ENCODE measurements at places on chromosomes 3 and 15. TPM values are rescaled to one million over a fixed set of nuclear protein-coding genes. Genes with fewer than 3 reads are reported as not detected.
A peak's percentile ranks its signal among the peaks of the same experiment; 100 is the strongest.

GRCh38 chr3:150317469-150317868 is 90.6 kb upstream of the TSC22D2 start:
- DNase-seq = no peak

DNA sequence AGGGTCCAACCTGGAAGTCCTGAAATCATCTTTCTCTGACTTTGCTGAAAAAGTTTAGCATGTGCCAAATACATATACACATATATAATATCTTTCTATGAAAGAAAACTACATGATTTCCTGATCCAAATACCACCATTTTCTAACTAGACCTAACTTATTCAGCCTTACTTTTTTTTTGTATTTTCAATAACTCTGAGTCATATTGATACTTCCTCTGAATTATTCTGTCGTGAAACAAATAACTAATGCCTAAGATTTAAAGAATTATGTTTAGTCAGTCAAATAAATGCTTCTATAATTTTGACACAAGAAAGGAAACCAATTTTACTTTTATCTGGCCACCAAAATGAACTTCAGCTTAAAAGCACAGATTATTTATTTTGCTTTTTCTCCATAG is 760.2 kb upstream of the GBE1 start:
- DNase-seq = no peak

GRCh38 chr15:31469786-31470525 is 143.3 kb downstream of the KLF13 start:
- no peak for DNase-seq

GRCh38 chr3:154786724-154787123 is 293.4 kb upstream of the MME start:
- peak; percentile 35 for DNase-seq

DNA sequence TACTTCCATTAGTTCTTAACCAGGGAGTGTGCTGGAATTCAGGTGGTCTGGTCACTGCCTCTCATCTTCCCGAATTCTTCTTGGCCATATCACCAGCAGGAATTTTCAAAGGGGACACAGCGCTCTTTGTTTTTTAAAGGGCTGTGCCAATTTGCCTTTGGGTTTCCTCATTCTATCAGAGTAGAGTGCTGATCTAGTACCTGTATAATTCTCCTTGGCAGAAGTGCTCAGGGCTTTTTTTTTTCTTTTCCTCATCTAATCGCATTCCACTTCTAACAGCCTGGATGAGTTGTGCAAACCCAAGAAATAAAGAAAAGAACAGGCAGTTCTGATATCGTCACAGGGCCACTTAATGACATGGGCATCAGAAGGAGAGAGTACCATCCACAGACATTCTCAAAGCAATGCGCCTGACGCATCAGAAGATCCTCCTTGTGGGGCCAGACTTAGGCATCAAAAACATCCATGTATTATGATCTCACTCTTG is 121.0 kb downstream of the ASB7 start:
- no peak for DNase-seq

- DNase-seq = no peak
Measured at GRCh38 chr3:124177071-124177470, 185.1 kb upstream of the ROPN1 start.

DNA sequence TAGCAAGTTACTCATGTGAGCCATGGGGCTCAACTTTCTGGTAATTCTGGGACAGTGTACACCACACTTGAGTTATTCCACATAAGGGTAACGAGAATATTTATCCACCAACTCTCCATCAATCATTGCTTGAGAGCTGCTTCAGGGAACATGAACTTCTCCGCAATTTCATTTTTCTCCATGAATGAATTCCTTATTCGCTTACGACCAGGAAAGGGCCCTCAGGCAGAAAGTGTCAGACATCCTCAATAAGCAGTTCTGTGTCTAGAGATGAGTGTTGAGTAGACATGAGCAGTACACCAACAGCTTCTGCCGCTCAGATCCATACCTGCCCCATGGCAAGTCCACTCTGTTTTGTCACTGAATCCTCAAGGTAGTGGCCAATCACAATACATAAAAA is 24.8 kb upstream of the IQCF2 start:
- no peak for DNase-seq

DNA sequence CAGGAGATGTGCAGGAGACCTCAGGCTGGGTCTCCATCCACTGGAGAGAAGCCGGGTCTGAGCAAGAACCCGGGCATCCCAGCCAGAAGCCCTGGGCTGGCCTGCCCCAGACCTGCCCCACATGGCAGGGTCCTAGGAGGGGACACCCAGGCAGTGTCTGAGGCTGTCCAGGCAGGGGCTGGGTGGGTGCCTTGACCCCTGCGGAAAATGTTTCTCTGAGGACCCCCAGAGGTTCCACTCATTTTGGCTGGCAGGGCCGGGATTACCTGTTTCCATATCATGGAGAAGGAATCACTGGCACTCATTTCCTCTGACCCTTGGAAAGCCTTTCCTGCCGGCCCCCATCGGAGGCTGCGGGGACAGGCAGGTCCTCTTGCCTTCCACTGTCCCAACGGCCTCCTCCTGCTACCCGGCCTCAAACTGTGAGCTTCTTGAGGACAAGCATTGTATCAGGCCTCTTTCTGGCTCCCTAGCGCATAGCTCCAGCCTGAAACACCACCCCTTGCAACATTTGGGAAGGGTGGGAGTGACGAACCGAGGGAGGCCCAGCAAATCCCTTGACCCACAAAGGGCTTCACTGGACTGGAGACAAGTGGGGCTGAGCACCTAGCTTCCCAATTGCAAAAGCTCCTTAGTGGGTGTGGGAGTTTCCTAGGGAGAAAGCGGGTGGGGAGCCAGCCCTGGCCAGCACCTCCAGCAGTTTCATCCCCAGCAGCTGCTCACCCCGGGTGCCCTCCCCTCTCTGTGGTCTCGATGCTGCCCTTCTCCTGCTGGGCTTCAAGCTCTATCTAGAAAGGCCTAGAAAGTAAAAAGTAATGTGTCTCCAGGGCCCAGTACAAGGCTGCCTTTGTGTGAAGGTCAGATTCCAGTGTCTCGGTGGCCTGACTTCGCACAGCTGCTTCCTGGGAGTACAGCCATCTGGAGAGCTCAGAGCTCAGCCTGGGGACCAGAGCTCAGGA is 29.7 kb downstream of the ACSBG1 start:
- DNase-seq = peak; percentile 66

- DNase-seq = no peak
Measured at GRCh38 chr3:189001559-189001958, 170.2 kb upstream of the TPRG1 start.

DNA sequence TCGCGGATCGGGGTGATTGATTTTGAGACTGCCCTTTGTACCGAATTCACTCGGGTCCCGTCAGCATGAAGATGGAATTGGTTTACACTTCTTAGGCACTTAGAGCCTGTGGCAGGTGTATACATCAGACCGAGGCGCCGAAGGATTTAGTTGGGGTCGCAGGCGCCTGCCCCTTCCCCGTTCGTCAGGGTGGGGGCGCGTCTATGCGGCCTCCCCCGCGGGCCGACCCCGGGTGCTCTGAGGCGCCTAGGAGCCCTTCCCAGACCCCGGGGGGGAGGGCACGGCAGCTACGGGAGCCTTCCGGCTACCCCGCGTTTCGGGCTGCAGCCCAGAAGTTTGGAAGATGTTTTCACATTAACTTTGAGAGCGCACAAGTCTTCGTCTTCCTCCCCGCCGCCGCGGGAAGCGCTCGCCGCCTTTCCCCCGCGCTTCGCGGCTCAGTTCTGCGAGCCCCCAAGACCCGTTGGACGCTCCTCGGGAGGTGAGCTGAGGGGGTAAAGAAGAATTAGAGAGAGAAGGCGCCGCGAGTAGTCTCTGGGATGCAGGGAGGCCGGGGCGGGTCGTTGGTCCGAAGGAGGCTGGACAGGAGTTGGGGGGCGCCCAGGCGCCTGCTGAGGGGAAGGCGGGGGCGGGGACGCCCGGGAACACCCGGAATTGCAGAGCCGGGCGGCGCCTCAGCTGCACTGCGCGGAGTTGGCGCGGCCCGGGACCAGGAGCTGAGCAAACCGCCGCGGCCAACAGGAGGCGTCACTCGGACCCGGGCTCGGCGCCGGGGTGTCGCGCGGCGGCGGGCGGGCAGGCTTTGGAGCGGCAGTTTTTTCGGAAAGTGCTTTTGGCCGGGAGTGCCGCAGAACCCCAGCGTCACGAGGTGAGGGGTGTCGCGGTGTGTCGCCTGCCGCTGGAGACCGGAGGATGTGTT is 780 bp downstream of the TIPARP start:
- DNase-seq = peak; percentile 56

- no peak for DNase-seq
Measured at GRCh38 chr3:64129581-64129980, 95.7 kb downstream of the PRICKLE2 start.

DNA sequence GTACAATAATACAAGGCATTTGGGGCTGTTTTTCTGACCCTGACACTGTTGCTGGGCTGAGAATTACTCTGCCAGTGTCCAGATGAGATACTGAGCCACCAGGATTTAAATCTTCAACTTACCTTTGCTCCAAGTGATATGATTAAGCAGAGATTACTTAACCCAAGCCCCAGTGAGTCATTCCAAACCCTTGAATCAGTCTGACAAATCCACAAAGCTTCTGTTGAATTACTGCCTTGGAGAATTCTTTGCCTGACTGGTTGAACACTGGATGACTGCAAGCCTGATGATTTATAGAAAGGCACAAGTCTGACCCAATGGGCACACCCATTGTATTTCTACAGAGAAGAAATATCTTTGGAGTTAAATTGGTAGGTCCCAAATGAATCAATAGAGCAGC is 88.2 kb upstream of the TSC22D2 start:
- no peak for DNase-seq

DNA sequence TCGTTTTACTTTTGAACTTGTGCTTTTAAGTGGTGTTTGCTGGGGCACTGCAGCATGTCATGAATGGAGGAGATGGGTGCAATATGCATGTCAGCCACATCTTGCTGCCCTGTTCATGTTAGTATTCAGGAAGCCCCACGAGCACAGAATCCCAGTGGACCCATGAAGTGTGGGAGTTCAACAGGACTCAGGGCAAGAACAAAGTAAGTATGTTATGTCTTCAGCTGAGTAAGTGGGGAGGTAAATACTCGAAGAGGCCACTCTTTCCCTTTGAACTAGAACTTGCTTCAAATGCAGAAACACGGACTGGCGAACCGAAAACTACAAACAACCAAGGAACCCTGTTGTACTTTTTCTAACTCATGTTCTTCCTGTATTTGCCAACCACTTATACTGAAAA is 23.4 kb downstream of the SOX14 start:
- DNase-seq = no peak

- DNase-seq = peak; percentile 83
Measured at GRCh38 chr3:178320456-178321351, 215.5 kb upstream of the KCNMB2 start.

- DNase-seq = peak; percentile 27
Measured at GRCh38 chr3:151085889-151086483, 522 bp downstream of the MED12L start.

DNA sequence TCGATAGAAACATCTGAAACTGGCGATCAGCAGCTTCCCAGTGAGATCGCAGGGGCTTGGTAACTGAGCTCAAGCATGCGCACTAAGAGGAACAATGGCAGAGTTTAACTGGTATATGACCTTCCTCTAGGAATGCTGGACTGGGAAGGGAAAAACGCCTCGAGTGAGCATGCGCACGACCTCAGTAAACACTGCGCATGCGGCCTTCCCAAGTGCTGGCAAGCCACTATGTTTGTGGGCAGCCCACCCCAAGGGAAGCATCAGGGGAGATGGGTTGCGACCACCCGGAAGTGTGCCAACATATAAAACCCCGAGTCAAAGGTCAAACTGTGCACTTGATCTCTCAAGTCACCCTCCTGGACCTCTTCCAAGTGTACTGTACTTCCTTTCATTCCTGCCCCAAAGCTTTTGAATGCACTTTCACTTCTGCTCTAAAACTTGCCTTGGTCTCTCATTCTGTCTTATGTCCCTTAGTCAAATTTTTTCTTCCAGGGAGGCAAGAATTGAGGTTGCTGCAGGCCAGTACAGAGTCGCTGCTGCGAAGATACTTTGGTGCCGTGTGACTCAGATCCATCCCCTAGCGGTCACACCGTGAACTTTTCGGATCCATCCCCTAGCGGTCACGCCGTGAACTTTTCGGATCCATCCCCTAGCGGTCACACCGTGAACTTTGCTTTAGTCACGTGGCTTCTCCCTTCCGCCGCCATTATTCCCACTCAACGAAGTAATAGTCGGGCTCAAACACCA is 243.3 kb downstream of the FAM43A start:
- no peak for DNase-seq

- peak; percentile 57 for DNase-seq
Measured at GRCh38 chr15:73357999-73358665, 10.6 kb downstream of the HCN4 start.

GRCh38 chr3:123469323-123469995 is 20.6 kb upstream of the ADCY5 start:
- DNase-seq = no peak

- no peak for DNase-seq
Measured at GRCh38 chr15:100718075-100718980, 115.9 kb downstream of the ASB7 start.

GRCh38 chr15:62928242-62928999 is 114.1 kb upstream of the TPM1 start:
- no peak for DNase-seq

DNA sequence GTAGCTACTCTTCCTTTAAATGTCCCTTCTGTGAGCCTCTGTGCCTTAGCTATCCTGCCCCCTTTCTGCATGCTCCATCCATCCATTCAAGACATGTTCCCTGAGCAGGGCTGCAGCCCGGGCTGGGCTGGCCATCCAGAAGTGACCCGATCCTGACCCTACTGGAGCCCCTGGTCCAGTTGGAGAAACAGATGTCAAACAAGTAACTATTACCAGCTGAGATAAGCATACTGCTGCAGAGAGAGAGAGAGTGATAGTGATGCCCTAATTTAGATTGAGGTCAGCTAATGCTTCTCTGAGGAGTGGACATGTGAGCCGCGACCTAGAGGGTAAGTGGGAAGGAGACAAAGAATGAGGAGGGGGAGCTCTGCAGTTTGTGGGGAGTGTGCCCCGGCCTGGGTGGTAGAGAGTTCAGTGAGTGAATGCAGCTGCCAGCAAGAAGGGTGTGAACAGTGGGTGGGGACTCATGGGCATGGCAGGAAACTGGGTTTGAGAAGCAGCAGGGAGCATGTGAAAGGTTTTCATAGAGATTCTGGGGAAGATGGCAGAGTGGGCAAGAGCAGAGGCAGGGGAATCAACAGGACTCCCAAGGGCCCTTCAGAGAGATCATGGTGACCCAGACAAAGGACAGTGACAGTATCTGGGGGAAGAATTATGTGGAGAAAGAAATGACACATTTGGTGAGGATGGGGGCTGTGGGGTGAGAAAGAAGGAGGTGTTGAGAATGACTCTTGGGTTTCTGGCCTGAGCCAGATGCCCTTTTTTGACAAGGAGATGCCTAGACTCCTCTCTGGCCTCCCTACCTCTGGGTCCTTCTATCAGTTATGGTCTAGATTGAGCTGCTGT is 44.9 kb downstream of the CHCHD6 start:
- DNase-seq = no peak

- no peak for DNase-seq
Measured at GRCh38 chr15:69930754-69931153, 167.0 kb downstream of the TLE3 start.

GRCh38 chr3:172354931-172355499 is 93.2 kb downstream of the GHSR start:
- DNase-seq = no peak

The GP5 gene
- 0.71 TPM for polyA plus RNA-seq

The C3orf85 gene
- 16.6 TPM for polyA plus RNA-seq

The SAMD7 gene
- polyA plus RNA-seq = not detected

The CCDC191 gene
- polyA plus RNA-seq = 13.4 TPM

The STRA6 gene
- polyA plus RNA-seq = 35.0 TPM

The CPN2 gene
- 0.74 TPM for polyA plus RNA-seq

The PLA2G4E gene
- 0.04 TPM for polyA plus RNA-seq

The SEMA3G gene
- 32.7 TPM for polyA plus RNA-seq

The PTPRG gene
- 78.2 TPM for polyA plus RNA-seq

The RPS27L gene
- 91.9 TPM for polyA plus RNA-seq

The FETUB gene
- polyA plus RNA-seq = 0.16 TPM

The CIDEC gene
- not detected for polyA plus RNA-seq
